Anterior cingulate cortex (tissue), 58 donors: ENCODE measurements at places on chromosomes 5 and 9.

GRCh38 chr9:107176436-107177151 is 106.5 kb upstream of the RAD23B start:
- DNase-seq: no peak

DNA sequence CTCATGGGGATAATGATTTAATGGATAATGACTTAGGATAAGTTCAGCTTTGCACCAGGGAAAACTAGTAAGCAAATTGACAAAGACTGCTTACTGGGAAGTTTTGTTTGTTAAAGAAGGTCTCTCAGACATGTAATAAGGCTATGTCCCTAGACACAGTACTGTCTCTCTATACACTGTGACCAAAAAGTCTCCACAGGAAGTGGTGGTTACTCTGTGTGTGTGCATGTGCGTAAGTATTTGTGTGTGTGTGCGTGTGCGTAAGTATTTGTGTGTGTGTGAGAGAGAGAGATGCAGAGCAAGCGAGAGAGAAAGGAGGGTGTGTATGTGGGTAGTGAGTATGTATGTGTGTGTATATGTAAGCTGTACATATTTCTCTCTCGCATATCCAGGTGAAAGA is 229.6 kb downstream of the GLIS3 start:
- DNase-seq: no peak

- DNase-seq: no peak
Observed at GRCh38 chr5:113035096-113035495, 58.5 kb downstream of the DCP2 start.

- no peak for DNase-seq
Observed at GRCh38 chr5:56279979-56280378, 46.8 kb upstream of the ANKRD55 start.

DNA sequence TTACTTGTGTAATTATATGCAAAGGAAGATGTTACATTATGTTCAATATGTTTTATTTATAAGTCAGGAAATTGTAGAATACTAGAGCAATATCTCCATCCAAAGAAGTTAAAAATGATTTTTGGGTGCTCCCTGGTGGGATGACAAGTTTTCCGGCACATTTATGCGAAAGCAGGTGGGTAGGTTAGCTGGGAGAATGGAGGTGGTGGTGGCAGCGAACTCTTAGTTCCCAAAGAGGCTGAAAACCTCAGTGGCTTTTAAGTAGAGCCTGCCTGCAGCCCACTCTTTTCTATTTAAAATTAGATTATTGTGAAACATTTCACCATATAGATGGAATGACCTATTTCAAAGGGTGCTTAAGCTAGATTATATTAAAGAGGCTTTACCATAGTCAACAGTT is 51.8 kb downstream of the ANKRD33B start:
- no peak for DNase-seq

- no peak for DNase-seq
Observed at GRCh38 chr9:114310471-114311450, 12.1 kb upstream of the ORM1 start.

- no peak for DNase-seq
Observed at GRCh38 chr5:148186248-148187003, 16.4 kb upstream of the SPINK6 start.

DNA sequence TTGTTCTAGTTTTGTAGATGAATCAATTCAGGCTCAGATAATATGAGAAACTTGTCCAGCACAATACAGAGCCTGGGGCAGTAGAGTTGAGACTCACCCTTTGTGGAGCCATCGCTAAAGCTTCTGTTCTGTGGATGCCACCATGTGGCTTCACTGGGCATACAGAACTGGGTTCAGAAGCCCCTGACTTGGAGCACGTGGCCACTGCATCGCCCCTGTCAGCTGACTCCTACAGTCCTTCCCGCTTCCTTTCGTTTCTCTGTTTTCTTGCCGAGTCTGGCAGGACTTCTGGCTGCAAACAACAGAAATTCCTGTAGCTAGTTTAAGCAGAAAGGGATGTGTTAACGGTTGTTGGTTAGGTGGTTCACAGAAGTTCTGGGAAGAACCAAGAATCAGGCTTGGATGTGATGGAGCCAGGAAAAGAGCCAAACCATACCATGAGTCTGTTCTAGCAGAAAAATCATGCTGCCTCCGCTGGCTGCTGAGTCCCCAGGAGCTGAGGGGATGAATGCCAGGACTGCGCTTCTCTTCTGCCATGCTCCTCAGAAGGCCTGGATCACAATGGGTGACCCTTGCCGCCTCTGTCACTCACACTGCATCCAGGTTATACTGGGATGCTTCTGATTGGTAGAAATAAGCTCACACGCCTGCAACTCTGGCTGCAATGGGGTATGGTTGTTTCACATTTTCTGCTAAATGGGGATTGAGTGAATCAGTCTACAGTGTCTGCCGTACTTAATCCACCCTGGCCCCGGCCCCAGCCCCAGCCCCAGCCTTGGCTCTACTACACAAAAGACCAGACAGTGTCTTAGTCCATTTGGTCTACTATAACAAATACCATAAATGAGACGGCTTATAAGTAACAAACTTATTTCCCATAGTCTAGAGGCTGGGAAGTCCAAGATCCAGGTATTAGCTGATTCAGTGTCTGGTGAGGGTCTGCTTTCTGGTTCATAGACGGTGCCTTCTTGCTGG is 262.5 kb downstream of the GOLPH3 start:
- DNase-seq: peak; percentile 27

DNA sequence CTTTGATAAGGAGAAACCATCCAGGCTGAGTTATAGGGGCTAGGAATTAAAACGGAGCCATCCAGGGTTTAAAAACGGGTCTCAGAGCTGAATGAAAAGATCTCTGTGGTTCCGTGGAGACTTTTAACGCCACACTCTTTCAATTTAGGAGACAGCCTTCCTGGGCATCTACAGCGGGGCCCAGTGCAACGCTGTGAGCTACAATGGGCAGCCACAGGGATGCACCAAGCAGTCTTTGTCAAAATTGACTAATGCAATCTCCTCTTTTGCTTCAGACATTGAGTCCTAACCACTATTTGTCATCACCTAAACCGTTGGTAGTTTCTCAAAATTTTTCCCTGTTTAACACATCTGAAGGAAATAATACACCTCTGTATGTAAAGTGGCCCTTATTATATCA is 96.6 kb upstream of the ABCA1 start:
- no peak for DNase-seq

DNA sequence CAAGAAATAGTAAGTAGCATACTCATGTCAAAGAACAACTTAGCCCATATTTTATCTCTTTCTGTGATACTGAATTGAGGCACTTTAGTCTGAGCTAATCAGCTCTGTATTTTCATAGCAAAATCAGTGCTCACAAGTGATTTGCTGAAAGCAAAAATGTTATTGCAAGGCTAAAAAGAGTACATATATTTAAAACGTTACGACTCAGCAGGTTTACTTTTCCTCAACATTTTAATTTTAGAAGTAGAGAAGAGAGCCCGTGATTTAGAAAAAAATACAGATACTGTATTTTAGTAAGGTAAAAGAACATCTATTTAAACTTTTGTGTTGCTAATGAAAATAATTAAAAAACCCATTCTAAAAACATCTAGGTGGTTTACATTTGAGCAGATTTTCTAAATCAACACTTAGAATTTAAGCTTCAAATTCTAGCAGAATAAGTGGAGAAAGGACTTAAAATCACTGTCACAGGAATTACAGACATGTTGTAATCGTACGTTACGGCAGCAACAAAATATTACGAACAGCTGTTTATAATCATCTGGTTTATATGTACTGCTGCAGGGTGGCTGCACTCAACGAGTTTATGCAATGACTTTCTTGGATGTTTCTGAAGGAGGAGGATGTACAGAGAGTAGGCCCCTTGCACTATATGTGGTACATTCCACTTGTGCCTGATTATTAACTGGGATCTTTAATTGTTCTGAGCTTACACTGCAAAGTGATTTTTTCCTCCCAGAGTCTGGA is 20.1 kb downstream of the SREK1 start:
- no peak for DNase-seq

- no peak for DNase-seq
Observed at GRCh38 chr5:61450493-61451279, 118.6 kb downstream of the ZSWIM6 start.

- no peak for DNase-seq
Observed at GRCh38 chr5:166992108-166992507, 1299.3 kb upstream of the WWC1 start.

GRCh38 chr5:174247301-174247700 is 201.8 kb downstream of the NSG2 start:
- DNase-seq: no peak

DNA sequence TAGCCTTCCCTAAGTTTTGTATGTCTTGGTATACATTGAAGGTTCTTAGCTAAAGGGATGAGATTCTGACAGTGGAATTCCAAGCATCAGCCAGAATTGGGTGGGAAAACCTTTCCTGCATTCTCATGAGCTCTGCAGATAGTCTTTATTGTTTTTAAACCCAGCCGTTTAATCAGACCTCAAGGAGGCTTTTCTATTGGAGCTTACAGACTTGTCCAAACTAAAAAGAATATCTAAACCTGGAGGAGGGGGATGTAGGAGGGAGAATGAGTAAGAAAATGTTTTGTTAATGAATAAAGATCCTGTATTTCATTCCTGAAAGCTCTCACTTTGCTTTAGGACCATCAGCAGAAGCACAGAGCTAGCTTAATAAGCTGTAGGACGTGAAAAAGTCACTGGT is 41.7 kb downstream of the EBF1 start:
- no peak for DNase-seq

- no peak for DNase-seq
Observed at GRCh38 chr9:91208837-91209236, 152.9 kb downstream of the AUH start.

DNA sequence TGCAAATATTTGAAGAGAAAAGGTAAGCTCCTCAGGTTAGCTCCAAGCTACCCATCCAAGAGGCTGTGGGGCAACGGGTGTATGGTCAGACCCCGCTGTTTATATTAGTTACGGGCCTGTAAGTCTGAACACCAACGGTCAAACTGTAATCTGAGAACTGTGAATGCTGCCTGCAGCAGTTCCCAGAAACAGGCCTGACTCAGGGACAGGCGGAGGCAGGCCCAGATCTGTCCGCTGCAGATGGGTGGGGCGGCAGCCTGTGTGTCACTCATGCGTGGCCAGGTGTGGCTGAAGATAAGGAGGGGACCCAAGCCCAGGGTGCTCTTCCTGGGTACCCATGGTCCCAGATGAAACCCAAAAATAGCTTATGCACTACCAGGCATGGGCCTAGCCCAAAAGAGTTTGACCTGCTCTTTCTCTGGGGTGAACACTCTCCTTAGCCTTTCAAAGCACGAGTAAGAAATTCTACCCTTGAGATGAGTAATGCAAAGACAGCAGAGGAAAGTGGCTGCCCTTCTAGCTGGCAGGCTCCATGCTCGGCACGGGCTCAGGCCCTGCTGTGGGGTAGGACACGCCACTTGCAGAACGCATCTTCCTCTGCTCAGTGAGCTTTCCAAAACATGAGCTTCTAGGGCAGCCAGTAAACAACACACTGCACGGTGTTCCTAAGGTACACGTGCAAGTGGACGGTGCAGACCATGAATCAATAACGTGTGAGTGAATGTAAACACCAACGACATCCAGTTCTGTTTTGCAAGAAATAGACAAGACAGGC is 9.1 kb downstream of the UBAC1 start:
- no peak for DNase-seq

DNA sequence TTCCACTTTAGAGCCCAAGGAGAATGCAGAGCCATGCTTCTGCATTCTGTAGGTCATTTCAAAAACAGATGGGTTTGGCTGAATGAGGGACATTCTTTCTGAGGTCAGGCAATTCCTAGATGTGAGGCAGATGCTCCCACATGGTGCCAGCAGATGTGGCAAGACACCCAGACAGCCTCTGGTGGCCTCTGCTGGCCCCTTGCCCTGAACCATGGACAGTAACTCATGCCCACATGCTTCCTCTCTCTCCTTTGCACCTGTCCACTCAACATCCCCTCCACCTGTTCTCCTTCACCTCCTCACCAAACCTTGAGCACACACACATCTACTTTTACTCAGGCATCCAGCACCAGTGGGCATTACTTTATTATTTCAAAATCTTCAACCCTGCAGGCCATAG is 252.3 kb downstream of the DNAH5 start:
- DNase-seq: no peak

DNA sequence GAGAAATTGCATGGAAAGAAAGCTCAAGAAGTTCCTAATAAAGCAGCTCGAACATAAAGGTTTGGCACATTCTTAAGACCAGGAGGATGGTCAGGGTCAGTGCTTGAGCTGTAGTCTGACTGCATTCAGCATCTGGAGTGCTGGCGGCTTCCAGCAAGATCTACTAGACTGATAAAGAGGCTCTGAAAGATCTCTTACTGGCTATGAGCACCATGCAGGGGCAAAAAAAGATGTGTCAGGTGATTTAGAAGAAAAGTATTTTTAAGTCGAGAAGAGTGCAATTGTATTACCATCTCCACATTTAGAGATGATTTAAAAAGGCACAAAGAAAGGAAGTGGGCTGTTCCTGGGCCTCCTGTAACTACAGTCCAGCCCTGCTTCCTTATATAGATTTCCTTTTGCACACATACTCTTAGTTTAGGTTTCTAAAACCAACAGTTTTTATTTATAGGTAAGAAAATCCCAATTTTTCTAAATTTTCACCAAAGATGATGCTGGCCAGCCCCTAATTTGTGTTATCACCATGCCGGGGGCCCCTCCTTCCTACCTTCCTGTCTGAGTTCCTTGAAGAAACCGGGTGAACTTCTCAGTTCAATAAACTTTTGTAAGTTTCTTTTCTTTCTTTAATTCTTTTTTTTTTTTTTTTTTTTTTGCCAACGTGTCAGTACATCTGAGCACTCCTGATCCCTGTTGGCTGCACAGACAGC is 65.9 kb upstream of the PLPP1 start:
- no peak for DNase-seq

- no peak for DNase-seq
Observed at GRCh38 chr5:95953021-95953702, 8.5 kb downstream of the ELL2 start.

GRCh38 chr5:110951373-110951791 is 120.1 kb upstream of the TSLP start:
- no peak for DNase-seq

- no peak for DNase-seq
Observed at GRCh38 chr9:91897201-91897600, 52.8 kb downstream of the ROR2 start.

- no peak for DNase-seq
Observed at GRCh38 chr9:134932606-134933005, 14.9 kb upstream of the FCN1 start.

GRCh38 chr5:72226950-72227349 is 93.1 kb downstream of the MRPS27 start:
- no peak for DNase-seq

DNA sequence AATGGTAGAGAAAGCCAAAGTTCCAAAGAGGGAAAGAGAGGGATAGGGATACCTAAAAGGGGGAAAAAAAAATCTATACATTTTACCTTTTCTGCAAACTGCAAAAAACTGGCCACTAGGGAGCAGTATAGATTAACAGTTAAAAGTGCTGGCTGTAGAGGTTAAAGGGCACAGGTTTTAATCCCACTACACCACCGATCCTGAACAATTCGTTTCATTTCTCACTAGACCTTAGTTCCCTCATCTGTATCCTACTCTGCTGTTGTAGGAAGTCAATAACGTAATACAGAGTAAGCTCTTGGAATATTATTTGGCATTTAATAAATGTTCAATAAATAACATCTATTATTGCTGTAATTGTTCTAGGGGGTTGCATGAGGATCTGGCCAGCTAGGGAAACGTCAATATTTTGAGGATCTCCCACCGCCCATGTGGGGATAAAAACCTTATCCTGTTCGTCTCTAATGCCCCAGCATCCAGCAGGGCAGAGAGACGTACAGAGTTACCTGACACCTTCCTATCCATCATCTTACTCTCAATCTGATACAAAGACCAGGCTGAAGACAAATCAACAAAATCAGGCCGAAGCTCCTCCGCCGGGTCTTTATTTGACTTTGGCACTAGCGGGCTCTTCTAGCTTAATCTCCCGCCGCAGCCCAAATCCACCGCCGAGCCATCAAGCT is 757 bp downstream of the CDC26 start:
- DNase-seq: no peak
